ENCODE measurements at places on chromosomes 2 and 18.

- peaks cover 8% of the 10 kb centered on the region for H3K4me1 ChIP-seq
- no peak overlapping the region for H3K27ac ChIP-seq
- H3K27me3 ChIP-seq = peaks cover 35% of the 10 kb centered on the region
These were observed 632.4 kb downstream of the NYAP2 start for GRCh38 chr2:226031647-226032501.

GRCh38 chr2:213934560-213934959 is 476.3 kb upstream of the VWC2L start:
- no peaks in the 10 kb centered on the region for H3K27me3 ChIP-seq
- H3K36me3 ChIP-seq = no peaks in the 10 kb centered on the region
- no peak for DNase-seq
- H3K4me3 ChIP-seq = no peak overlapping the region
- H3K4me1 ChIP-seq = no peaks in the 10 kb centered on the region
- no peak overlapping the region for H3K27ac ChIP-seq

- H3K27me3 ChIP-seq = no peaks in the 10 kb centered on the region
- DNase-seq = no peak
- H3K4me1 ChIP-seq = no peaks in the 10 kb centered on the region
- no peak overlapping the region for H3K4me3 ChIP-seq
- no peaks in the 10 kb centered on the region for H3K36me3 ChIP-seq
These were observed 285.3 kb downstream of the SOX11 start for GRCh38 chr2:5977477-5977876.

DNA sequence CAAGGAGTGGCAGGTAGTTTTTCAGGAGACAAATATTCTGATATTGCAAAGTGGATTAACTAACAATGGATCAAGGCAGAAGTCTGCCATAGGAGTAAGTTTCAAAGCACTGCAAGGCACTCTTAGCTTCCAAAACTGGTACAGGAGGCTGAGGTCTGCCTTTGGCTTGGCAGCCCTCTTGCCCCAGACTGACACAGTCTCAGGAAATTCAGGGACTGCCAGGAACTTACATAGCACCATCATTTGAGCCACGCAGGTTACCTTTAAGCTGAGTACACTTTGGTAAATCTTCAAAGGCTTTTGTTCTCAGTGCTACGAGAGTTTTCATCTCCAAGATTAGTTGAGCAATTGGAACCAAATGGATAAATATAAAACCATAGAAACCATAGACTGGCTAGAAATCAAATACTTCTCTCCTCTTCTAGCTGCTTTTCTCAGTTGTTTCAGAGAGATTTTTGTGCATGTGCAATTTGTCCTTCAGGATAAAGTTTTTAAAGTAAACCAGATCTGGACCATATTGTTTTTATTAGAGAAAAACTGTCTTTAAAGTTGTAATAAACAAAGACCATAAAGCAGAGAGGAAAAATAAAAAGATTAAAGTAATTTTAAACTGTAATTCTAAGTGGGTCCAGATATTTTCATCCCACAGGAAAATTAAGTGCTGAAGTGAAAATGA is 18.8 kb downstream of the ANKRD29 start:
- no peak for DNase-seq
- no peak overlapping the region for H3K27ac ChIP-seq
- no peaks in the 10 kb centered on the region for H3K4me1 ChIP-seq
- H3K4me3 ChIP-seq = no peak overlapping the region

DNA sequence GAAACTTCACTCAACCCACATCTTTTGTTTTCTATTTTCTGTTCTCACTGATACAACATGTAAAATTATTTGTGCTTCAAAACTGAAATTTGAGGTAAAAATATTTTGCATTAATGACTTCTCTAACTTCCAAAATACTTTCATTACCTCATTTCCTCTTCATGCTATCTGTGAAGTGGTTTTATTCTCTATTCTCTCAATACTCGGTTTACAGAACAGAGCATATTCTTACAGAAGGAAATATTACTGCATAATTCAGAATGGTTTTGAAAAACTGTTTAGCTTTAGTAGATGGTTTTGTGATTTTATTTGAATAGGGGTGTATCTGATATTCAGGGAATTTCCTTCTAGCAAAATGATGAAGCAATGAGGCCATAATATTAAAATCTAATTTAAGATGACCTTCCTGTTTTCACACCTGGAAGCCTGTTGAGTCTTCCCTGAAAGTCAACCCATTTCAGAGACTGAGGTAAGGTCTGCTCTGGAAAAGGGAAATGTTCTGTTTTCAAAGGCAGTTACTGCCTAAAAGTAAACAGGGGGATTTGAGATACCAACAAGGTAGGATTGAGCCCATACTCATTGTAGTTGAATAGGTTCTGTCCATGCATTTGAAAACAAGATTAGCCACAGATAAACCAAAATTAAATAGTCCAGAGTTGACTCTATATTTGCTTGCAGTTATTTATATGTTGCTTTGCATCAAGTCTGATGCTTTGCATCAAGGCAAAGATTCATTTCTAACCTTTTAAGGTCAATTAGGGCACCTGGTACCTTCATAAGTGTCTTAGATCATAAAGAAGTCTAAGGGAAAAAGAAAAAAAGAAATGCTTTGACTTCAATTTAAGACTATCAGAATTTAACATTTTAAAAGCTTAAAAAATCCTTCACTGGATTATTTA is 50.8 kb upstream of the PEX13 start:
- peaks cover 32% of the 10 kb centered on the region for H3K36me3 ChIP-seq
- H3K27me3 ChIP-seq = no peaks in the 10 kb centered on the region
- H3K4me3 ChIP-seq = no peak overlapping the region
- H3K4me1 ChIP-seq = peaks cover 34% of the 10 kb centered on the region

GRCh38 chr2:182049372-182050148 is 63.9 kb downstream of the PPP1R1C start:
- peaks cover 8% of the 10 kb centered on the region for H3K27me3 ChIP-seq
- no peaks in the 10 kb centered on the region for H3K36me3 ChIP-seq
- DNase-seq = no peak
- H3K4me1 ChIP-seq = no peaks in the 10 kb centered on the region

All from activated CD8-positive, alpha-beta memory T cell treated with anti-CD3 and anti-CD28 coated beads, Interleukin-2, amount 10 ng/mL, durations not matched to agents 7 days and 5 days (primary cell).